ENCODE measurements at places on chromosomes 16 and 17.

DNA sequence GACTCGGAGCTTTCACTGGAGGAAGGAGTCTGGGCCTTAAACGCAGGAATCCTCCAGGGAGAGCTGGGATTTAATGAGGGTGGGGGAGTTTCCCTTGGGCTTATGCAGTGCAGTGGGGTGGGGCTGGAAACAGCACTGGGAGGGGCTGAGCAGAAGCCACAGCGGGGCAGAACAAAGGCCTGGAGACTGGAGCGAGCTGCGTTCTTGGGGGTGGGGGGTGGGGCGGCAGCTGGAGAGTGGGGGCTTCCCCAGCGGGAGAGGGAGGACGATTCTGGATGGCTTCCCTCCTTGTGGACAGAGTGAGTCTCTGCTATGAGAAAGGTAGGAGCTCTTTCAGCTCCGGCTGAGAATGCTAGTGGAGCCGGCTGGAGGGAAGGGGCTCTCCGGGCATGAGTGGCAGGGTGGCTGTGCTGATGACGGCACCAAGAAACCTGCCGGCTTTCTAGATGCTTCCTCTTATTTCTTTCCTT, 406.0 kb downstream of the SEC14L1 start:
- DNase-seq, result no peak

DNA sequence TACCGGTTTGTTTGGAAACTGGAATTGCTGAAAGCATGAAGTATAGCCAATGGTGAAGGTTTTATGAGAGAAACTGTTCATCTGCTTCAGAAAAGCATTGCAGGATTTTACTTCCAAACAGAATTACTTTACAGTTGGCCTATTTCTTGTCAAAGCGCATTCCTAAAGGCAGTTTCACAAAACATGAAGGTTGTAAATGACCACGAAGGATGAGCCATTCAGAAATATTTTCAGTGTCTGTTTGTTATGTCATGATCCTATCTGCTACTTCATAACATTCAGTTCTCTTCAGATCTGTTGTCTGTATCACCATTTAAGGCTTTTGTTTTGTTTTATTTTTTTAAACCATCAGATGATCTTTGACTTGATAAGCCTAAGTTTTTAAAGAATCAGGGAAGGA, 45.7 kb downstream of the AATF start:
- no peak for DNase-seq

DNA sequence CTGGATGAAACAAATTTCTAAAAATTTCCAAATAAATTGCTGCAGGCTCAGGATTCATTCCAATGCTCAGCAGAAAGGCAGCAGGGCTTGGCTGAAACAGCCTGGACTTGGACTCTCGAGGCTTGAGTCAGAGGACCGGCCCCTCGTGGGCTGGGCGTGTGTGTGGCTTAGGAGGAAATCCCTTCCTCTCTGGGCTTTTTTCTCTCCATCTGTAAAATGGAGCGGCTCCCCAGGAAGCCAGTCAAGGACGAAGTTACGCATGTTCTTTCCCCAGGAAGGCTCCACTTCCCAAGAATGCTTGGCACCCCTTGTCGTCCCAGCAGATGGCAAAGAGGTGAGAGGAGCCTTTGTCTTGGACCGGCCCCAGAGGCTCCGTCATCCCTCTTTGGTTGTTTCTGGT, 13.5 kb downstream of the SLC46A1 start:
- DNase-seq, result no peak

DNA sequence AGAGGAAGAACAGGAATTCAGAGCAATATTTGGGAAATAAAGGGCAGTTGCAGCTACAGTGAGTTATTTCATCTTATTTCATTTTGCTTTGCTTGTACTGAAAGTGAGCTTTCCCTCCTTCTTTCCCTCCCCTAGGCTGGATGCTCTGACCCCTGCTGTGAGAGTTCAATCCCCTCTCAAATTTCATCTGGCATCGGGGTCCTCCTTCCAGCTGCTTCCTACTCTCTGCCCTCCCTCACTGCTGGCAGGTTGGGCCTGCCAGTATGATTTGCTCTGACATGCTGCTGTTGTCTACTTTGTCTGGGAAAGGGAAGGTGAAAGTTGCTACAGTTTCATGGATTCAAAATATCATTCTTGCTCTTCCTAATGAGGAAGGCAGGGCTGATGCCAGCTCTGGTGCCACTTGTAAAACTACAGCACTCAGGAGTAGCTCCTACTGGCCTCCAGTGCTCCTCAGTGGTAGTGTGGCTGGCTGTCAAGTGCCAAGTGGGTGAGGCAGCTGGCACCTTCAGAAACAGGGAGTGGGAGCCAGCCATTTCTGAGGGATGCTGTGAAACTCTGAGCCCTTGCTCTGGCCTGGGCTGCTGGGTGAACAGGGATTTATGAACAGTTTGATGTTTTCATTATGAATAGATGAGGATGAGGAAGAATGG, 408.6 kb downstream of the HAPSTR1 start:
- no peak for DNase-seq

DNA sequence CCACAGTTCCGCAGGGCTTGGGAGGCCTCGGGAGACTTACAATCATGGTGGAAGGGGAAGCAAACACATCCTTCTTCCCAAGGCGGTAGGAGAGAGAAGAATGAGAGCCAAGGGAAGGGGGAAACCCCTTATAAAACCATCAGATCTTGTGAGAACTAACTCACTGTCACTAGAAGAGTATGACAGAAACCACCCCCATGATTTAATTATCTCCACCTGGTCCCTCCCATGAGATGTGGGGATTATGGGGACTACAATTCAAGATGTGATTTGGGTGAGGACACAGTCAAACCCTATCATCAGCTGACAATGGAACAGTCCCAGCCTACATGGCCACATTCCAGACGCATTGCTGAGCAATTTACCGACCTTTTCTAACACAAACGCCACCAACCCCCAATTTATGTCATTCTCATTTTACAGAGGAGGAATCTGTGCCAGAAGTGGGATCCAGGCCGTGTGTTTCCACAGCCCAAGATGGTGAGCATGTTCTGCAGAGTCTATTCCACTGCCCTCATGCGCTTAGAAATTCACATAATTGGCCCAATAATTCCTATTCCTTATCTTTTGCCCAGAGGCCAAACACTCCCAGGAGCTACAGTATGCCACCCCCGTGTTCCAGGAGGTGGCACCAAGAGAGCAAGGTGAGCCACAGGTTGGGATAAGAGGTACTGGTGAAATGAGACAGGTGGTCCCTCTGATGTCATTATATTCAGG, 17.3 kb downstream of the MILR1 start:
- no peak for DNase-seq

GRCh38 chr16:1538804-1539520, 5.5 kb downstream of the TMEM204 start:
- DNase-seq, result no peak

GRCh38 chr16:69166221-69166833, 20.6 kb upstream of the SNTB2 start:
- DNase-seq, result no peak

GRCh38 chr17:74939534-74939933, 3.8 kb downstream of the OTOP3 start:
- no peak for DNase-seq

DNA sequence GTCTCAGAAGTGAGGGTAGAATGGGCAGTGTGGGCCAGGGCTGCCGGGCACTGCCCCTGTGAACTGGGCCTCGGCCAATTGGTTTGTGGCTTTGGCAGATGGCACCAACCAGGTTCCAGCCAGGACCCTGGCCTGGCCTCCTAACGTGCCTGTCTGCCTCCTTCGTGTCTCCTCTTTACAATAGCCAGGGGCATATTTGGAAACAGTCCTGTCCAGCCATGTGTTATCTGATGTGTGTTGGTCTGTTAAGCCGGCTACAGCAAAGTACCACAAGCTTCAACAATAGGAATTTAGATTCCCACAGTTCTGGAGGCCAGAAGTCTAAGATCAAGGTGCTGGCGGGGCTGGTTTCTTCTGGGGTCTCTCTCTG, 14.6 kb downstream of the CRISPLD2 start:
- DNase-seq, result no peak

DNA sequence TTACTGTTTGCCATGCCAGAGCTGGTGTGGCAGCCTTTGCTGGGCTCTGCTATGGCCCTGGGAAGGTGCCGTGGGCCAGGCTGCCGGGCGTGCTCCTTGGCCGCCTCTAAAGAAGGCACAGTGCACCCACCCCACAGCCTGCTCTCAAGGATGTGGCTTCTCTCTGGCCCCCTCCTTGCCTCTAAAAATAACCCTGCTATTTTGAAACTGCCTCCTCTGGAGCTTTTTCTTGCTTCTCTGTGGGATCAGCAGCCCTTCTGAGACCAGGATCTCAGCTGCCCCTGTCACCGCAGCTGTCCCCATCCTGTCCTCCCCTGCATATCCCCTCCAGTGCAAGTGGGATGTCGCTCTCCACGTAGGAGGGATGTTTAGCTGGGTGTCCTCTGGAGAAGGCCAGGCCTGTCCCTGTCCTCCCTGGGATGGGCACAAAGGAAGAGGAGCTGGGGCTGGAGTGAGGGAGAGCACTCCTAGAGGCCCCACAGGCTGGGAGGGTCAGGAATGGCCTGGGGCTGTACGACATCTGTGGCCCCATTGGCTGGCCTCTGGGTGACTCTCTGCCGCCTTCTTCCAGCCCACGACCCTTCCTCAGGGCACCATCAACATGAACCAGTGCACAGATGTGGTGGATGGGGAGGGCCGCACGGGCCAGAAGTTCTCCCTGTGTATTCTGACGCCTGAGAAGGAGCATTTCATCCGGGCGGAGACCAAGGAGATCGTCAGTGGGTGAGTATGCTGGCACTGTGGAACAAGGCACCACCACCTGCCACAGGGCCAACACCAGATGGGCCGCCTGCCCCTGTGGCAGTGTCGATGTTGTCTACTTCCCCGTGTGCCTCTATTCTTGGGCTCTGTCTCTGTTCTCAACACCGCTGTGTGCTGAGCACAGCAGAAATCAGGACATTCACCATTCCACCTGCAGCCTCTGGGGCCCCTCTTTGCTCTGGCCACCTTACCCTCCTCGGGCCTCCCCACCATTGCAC, 79.7 kb downstream of the PLD6 start:
- DNase-seq, result no peak

DNA sequence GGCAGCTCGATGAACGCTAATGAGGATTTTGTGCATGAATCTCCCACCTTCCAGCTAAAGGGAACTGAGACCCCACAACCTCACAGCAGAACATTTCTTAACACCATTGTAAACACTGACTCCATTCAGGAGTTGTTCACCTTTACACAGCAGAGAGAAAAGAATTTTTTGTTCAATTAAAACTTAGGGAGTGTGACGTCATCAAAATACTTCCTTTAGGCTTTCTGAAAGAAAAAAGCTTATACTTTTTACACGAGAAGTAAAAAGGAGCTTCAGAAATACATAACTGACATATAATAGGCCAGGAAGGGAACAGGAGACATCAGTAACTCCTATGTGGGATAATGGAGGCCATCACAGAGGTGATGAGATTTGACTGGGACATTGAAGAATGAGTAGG, 98.1 kb upstream of the AXIN2 start:
- DNase-seq, result no peak

GRCh38 chr17:34620458-34620857, 41.1 kb downstream of the TMEM132E start:
- no peak for DNase-seq

DNA sequence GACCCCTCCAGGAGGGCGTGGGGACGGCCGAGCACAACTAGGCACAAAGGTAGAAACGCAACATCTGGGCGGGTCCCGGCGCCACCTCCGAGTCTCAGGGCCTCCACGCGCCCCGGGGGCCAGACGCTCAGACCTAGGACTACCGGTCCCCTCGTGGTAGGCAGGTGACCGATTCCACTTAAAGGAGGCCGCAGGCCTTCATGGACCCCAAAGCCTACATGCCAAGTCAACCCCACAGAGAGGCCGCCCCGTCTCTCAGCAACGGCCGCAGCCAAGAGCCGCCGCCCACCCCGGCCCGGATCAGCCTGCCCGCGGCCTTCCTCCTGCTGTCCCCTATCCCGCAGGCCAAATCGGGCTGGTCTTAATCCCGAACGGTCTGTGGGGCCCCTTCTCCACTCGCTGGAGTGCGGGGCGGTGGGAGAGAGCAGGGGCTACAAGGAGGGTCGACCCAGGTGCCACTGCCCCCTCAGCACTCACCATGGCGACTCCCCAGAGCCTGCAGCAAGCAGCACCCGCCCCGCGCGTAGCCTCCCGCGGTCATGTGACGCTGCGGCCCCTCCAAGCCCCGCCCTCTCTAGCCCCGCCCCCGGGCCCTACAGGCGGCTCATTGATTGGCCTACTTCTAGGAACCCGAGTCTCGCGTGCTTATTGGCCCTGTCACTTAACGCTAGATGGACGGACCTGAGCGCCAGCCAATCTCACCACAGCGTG, at the start of gene VPS35:
TSS of gene VPS35 (minus strand) at position 525 of the 711 bp plus-strand sequence. CDS start at position 480, 45 bp downstream.
- DNase-seq, result peak; percentile 100

DNA sequence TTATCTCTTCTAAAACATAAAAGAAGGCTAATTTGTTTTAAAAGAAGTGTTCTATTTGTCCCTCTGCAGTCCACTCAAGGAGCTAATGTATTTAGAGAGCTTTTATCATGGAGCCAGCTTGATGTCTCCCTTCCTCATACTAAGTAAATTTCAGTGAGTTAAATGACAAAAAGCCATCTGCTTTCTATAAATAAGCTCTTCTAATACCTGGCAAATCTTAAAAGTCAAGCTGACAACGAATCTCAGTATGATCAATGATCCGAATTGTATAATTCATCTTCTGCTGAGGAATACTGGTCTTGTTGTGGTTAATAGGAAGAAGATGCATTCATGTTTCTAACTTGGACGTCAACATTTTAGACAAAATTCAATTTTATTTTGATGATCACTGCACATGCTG, 1390.7 kb downstream of the CDH8 start:
- no peak for DNase-seq

- DNase-seq, result no peak
Measured at GRCh38 chr17:60599220-60599619, 773 bp upstream of the PPM1D start.

GRCh38 chr17:60091908-60092331, 13.2 kb upstream of the HEATR6 start:
- no peak for DNase-seq

- DNase-seq, result no peak
Measured at GRCh38 chr16:77556201-77556873, 121.5 kb upstream of the ADAMTS18 start.

DNA sequence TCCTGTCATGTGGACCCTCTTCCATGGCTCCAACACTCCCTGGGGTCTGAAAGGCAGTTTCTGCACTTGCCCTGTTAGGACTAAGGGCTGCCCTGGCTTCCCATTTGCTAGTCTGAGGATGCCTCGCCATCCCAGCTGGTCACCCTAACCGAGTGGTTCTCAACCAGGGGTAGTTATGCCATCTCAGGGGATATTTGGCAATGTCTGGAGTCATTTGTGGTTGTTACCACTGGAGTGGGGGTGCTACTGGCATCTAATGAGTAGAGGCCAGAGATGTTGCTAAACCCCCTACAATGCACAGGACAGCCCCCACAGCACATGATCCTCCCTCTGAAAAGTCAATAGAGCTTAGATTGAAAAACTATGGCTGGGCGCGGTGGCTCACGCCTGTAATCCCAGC, 26.9 kb upstream of the CDH1 start:
- no peak for DNase-seq

- DNase-seq, result no peak
Measured at GRCh38 chr16:9033125-9033830, 58.2 kb upstream of the HAPSTR1 start.

GRCh38 chr17:17424552-17424951, 52.2 kb upstream of the MED9 start:
- DNase-seq, result no peak

- no peak for DNase-seq
Measured at GRCh38 chr17:57442914-57443571, 186.7 kb downstream of the MSI2 start.

- no peak for DNase-seq
Measured at GRCh38 chr17:56260376-56261002, 107.2 kb downstream of the ANKFN1 start.

All from NCI-H1105 (cell line).